ENCODE measurements at places on chromosomes 5 and 9. TPM values are rescaled to one million over a fixed set of nuclear protein-coding genes. Genes with fewer than 3 reads are reported as not detected.
A peak's percentile ranks its signal among the peaks of the same experiment; 100 is the strongest.

Gene GLRA1
- not detected for total RNA-seq

DNA sequence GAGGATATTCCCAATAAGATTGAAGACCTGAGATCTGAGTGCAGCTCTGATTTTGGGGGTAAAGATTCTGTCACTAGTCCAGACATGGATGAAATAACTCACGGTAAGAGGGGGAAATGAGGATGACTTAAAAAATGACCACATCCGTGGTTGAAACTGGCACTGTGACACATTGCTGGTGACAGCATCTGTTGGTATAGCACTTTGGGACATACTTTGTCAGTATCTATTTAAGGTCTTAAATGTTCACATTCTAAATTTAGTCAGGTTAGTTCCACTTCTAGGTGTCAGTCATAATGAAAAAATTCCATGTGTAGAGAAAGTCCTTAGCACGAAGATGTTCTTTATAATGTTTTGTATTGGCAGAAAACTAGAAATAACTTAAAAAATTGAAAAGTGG, 70.9 kb downstream of the GAPVD1 start:
- no peak for DNase-seq

Gene LMNB1
- 113 TPM for total RNA-seq

DNA sequence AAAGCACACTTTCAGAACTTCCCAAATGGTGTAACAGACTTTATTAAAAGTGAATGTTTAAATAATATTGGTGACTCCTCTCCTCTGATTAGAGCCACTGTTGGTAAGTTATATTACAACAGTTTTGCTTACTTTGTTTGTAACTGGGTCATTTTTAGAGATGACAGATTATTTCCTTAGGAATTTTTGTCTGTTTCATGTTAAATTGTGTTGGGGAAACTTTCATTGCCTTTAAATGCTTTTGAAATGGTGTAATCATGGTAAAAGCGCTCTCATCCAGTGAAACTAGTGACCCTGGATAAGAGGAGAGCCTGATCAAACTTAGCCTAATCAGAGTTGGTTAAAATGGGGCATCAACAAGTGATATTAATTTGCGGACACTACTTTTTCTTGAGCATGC, 39.4 kb downstream of the TNPO1 start:
- no peak for DNase-seq

GRCh38 chr5:55159763-55160492, at the start of gene GPX8:
GPX8 (plus strand) TSS chr5:55160171; CDS start chr5:55160193, 22 bp downstream.
- DNase-seq: no peak

Gene TAF11L10
- not detected for total RNA-seq

Gene ORM2
- total RNA-seq: not detected

- DNase-seq: no peak
These were observed 1.9 kb downstream of the HK3 start for GRCh38 chr5:176897263-176897662.

DNA sequence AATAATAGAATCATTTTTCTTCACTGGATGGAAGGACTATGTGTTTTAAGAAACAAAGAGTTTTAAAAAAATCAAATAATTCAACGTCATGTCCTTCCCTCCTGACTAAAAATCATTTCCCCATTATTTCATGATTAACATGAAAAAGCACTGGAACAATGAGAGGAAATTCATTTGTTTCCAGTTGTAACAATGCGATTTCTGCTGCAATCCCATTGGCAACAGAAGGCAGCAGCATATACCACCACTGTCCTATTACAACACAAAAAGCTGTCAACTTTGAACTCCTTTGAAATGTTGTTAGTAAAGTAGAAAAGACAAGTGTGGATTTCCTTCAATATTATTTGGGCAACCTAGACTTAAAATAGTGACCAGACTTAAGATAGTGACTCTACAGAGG, 3.1 kb downstream of the C5orf63 start:
- DNase-seq: no peak

Gene PARP8
- 19.8 TPM for total RNA-seq

- no peak for DNase-seq
These were observed 73.5 kb downstream of the CYFIP2 start for GRCh38 chr5:157339409-157339808.

Gene PALM2AKAP2
- total RNA-seq: not detected

- DNase-seq: no peak
These were observed 1504.9 kb upstream of the C9orf72 start for GRCh38 chr9:29078063-29078666.

Gene VDAC1
- 444 TPM for total RNA-seq

DNA sequence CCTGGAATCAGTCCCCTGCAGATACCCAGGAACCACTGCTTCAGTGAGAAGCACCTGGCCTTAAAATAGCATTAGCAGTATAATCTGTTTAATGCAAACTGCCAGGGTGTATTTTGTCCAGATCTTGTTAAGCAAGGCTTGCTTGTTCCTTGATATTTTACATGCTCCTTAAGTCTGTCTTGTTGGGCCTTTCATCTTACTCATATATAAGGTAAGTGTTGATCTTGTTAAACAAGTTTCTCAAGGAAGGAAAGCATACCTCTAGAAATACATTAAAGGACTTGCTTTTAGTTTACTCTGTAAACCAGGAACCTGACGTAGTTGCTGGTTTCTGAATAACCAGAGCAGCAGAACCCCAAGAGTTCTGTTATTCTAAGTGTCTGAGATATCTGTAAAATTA, 13.7 kb downstream of the HSPA4 start:
- no peak for DNase-seq

- peak; percentile 15 for DNase-seq
These were observed 505 bp downstream of the C5orf34 start for GRCh38 chr5:43514471-43514815.

Gene NSG2
- total RNA-seq: not detected

- no peak for DNase-seq
These were observed 63.5 kb downstream of the UBE2R2 start for GRCh38 chr9:33880211-33881089.

Gene TMEM250
- total RNA-seq: 47.4 TPM

- no peak for DNase-seq
These were observed 136.4 kb downstream of the MCTP1 start for GRCh38 chr5:95148453-95148852.

Gene PTBP3
- total RNA-seq: 73.1 TPM

All from activated T-cell treated with anti-CD3 and anti-CD28 coated beads, Interleukin-2, amount 50 U/mL, for 4 hours (primary cell).